ENCODE measurements at places on chromosomes 4 and X.

GRCh38 chr4:40199179-40199670 lies 2.4 kb downstream of the RHOH start:
- DNase-seq: no peak

DNA sequence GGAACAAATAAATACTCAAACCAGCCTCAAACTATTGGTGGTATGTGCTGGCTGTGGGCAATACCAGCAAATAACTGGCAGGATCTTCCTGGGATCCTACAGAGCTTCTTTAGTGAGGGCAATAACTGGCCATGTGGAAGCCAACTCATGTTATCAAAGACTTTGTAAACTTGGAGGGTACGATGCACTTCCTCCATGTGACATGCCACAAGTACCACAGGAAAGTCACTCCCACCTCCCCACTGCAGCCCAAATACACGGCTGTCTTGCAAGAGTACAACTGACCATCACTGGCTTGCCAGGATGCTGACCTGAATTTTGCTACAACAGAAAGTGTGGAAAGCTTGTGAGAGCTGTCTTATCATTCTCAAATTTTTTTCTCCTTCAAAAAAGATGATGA lies 93.3 kb upstream of the MAML3 start:
- no peak for DNase-seq

- no peak for DNase-seq
Observed at GRCh38 chr4:111883557-111883999, 261.7 kb upstream of the FAM241A start.

- DNase-seq: no peak
Observed at GRCh38 chr4:87030755-87031441, 96.1 kb downstream of the AFF1 start.

- DNase-seq: no peak
Observed at GRCh38 chr4:140790765-140791164, 34.6 kb upstream of the TBC1D9 start.

GRCh38 chr4:113481820-113482219 lies 279.7 kb downstream of the CAMK2D start:
- DNase-seq: no peak

DNA sequence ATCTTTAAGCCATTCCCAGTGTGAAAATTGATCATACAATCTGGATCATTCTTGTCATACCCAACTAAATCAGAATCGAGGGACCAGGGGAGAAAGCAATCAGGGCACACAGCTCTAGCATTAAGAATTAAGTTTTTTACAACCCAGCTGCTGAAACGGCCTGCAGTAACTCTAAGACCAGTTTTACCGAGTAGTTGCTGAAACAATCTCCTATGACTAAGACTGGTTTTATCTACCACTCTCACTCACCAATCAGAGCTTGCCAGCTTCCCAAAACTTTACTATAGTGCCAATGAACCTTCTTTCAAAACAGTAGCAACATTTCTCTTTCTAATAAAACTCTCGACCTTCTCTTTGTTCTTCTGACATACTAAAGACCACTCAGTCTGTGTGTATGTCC lies 2.8 kb upstream of the SAP30 start:
- DNase-seq: no peak

- DNase-seq: no peak
Observed at GRCh38 chr4:142700531-142700930, 145.6 kb downstream of the INPP4B start.

- DNase-seq: no peak
Observed at GRCh38 chr4:183356931-183357675, 34.9 kb upstream of the CLDN24 start.

- DNase-seq: no peak
Observed at GRCh38 chr4:23388699-23389395, 501.0 kb downstream of the PPARGC1A start.

All from stimulated activated CD4-positive, alpha-beta T cell treated with anti-CD3 and anti-CD28 coated beads, Interleukin-4, amount 100 ng/mL, for 48 hours (primary cell).